HTR-8/SVneo (cell line): ENCODE measurements at places on chromosomes 12 and 14.

DNA sequence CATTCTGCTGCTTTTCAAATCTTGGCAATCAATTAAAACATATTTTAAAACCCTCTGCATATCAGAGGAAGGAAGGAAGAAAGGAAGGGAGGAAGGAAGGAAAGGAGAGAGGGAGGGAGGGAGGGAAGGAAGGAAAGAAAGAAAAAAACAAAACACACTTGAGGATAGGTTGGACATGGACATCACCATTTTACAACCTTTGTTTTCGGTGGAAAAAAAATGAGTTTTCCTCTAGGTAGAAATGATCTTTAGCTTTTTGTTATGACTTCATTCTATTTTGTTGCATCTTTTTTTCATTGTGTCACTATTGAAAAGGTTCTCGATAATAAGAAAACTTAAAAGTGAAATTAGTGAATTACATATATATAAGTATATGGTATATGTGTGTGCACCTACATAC is 522.9 kb downstream of the NOVA1 start:
- DNase-seq = no peak

- peak; percentile 17 for DNase-seq
Observed at GRCh38 chr14:45249856-45250575, 3.0 kb downstream of the MIS18BP1 start.

GRCh38 chr14:64692189-64692985 is 11.8 kb upstream of the PLEKHG3 start:
- no peak for DNase-seq

DNA sequence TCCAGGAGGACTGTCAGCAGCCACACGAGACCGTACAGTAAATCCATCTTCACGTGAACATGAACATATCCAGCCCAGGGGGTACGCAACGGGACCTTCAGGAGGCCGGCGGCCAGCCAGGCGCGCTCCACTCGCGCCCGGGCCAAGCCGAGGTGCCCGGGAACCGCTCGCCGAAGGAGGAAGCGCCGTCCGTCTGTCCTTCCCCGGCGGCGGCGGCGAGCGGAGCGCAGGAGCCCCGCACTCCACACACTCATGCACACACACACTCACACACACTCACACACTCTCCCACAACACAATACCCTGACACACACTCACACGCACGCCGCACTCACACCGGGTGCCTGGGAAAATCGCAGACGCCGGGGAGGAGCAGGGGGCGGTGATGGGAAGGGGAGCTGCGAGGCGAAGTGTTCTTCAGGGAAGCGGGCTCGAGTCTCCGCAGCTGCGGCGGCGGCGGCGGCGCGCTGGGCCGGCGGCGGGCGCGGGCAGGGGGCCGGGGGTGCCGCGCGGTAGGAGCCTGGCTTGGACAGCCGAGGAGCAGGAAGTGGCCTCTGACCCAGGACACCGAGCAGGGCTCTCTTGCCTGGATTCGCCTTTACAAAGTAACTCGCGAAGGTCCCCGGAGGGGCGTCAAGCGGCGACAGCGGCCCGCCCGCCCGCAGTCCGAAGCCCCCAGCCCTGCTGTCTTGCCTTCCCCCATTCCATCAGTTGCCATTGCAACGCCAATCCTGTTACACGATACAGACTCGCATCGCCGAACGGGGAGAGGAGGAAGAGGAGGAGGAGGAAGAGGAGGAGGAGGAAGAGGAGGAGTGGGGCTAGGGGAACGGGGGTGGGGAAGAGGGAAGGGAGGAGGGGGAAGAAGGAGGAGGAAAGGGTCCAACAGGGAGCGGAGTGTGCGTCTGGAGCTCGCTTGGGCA is 601 bp downstream of the MDGA2 start:
- peak; percentile 7 for DNase-seq

- no peak for DNase-seq
Observed at GRCh38 chr12:41777064-41777790, 367.4 kb downstream of the GXYLT1 start.

DNA sequence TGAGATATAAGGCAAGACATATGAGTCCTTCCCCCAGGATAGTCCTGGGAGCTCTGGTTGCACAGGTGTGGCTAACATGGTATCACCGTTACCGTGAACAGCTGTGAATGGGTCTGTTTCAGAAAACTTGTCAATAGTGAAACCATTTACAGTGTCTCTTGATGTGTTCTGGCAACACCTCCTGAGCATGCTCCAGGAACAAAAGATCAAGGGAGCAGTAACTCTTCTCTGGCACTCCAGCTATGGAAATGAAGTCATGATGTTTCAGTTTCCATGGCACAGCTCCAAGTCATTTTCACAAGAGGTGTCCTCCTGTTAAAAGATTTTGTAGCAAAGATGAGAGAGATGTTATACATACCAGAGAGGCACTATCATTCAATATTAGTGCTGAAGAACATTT is 253.7 kb downstream of the SNAPC1 start:
- no peak for DNase-seq

- DNase-seq = peak; percentile 24
Observed at GRCh38 chr12:110073049-110073831, 24.9 kb upstream of the C12orf76 start.
